Natural killer cell treated with Interleukin-12 subunit alpha and Interleukin-12 subunit beta and Interleukin-15 and Interleukin-18, amount 100 ng/mL, for 72 hours (primary cell): ENCODE measurements at places on chromosomes 3 and 15. TPM values are rescaled to one million over a fixed set of nuclear protein-coding genes. Genes with fewer than 3 reads are reported as not detected.

DNA sequence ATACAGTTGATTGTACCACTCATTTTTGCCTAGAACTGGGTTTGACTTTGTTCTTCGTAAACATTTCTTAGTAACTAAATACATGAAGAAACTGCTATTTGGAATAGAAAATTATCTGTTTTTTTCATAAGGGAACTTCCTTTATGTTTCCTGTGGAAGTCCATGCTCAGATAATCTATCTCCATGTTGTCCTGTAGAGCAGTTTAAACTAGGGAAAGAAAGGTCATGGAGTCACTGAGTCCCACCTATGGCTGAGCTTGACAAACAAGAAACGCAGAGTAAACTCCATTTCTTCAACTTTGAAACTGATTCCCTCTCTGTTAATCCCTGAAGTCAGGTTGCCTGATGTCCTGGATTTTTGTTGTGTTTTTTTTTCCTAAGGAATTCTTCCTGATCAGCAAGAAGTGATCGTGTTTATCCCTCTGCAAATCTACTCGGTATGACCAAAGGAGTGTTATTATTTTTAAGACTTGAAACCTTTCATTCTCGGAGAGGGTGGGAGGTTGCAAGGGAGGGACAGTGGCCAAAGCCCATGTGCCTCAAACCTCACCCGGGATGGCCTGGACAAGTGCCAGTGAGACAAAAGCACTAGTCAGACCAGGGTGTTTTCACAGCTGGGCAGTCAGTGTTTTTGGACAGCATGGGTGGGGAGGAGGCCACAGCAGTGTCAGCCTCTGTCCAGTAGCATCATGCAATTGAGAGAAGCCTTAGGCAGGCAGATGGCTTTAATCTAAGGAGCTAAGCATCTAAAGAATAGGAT, 129.8 kb upstream of the PHLDB2 start:
- peaks cover 10% of the 10 kb centered on the region for H3K4me1 ChIP-seq
- no peak for DNase-seq
- H3K27me3 ChIP-seq: no peaks in the 10 kb centered on the region
- H3K27ac ChIP-seq: no peak overlapping the region
- H3K4me3 ChIP-seq: no peak overlapping the region
- H3K36me3 ChIP-seq: no peaks in the 10 kb centered on the region

CHSY1 gene
- total RNA-seq: 93.3 TPM

MORC1 gene
- total RNA-seq: not detected

PPARG gene
- 5.6 TPM for total RNA-seq

DNA sequence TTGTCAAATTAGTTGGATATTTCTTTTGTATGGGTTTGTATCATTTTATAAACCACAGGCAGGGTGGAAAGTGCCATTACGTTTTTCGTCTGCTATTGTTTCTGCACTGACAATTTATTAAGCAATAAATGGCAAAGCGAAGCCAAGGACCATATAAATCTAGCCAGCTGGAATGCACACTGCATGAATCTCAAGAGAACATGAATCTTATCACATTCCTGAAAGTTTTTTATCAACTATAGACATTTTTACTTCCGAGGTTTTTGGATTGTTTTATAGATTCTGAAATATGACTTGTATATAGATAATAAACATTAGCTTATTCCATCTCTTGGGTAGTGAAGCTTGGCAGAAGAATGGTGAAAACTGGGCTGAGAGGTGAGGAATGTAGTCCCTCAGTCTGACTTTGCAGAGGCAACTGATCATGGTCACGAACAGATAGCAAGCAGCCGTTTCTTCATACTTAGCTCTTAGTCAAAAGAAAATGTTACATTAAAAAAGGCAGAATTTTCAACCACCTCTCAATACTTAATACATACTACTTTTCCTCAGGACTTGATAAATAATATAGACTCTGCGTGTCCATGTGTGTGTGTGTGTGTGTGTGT, 102.7 kb downstream of the OSBPL10 start:
- H3K27ac ChIP-seq: no peak overlapping the region
- no peaks in the 10 kb centered on the region for H3K4me1 ChIP-seq
- peaks cover 8% of the 10 kb centered on the region for H3K27me3 ChIP-seq
- DNase-seq: no peak
- no peak overlapping the region for H3K4me3 ChIP-seq
- no peaks in the 10 kb centered on the region for H3K36me3 ChIP-seq

- peaks cover 9% of the 10 kb centered on the region for H3K27me3 ChIP-seq
- no peaks in the 10 kb centered on the region for H3K36me3 ChIP-seq
- H3K27ac ChIP-seq: no peak overlapping the region
- H3K4me1 ChIP-seq: no peaks in the 10 kb centered on the region
Measured at GRCh38 chr3:138059261-138059660, 49.3 kb downstream of the CLDN18 start.

DNA sequence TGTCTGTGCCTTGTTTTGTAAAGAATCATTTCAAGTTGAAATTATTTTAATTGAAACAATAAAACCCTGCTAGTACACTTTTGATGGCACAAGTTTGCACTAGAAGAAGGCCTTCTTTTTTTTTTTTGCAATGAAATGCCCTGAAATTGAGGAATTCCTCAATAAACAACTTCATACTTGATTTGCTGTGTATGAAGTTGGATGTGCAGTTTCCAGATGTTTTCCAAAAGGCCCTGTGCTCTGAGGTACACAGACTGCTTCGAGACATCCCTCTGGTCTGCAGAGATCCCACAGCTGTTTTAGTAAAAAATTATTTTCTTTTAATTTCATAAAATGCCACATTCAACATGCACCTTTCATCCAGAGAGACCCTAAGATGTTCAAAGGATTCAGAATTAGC, 48.9 kb downstream of the HES1 start:
- no peak for DNase-seq
- peaks cover 6% of the 10 kb centered on the region for H3K27me3 ChIP-seq
- no peaks in the 10 kb centered on the region for H3K36me3 ChIP-seq
- no peaks in the 10 kb centered on the region for H3K4me1 ChIP-seq

GRCh38 chr3:72227486-72228070, 442.6 kb upstream of the PROK2 start:
- no peak for DNase-seq
- H3K4me3 ChIP-seq: no peak overlapping the region
- H3K27me3 ChIP-seq: peaks cover 25% of the 10 kb centered on the region
- peaks cover 30% of the 10 kb centered on the region for H3K36me3 ChIP-seq
- H3K27ac ChIP-seq: no peak overlapping the region

DNA sequence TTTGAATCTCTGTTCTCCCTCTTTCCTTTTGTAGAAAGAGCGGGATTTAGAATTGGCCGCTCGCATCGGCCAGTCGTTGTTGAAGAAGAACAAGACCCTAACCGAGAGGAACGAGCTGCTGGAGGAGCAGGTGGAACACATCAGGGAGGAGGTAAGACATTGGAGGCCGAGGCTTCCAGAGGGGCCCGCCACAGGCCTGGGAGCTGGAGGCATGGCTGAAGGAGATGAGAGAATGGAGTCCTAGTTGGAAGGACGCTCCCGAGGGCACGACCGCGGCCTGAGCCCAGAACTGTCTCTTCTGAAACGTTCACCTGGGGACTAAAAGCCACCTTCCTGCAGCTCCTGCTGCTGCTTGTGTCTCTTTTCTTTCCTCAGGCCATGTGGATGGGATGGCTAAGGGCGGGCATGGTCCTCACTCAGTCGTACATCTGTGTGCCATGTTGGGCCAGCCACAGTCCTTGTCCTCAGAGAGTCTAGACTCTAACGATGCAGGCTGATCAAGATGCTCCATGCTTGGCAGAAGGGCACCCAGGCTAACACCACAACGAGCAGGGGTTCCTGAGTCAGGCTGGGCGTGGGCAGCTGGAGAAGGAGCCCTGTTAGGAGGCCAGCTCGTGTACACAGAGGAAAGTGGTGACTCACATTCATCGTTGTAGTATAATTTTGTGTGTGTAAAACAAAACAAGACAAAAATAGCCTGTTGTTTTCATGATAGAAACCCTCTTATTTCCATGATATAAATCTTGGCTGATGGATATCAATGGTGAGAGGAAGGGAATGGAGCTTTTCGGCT, 81.1 kb downstream of the CCK start:
- H3K4me1 ChIP-seq: no peaks in the 10 kb centered on the region
- no peak overlapping the region for H3K4me3 ChIP-seq
- no peaks in the 10 kb centered on the region for H3K36me3 ChIP-seq
- no peak for DNase-seq

- H3K27ac ChIP-seq: no peak overlapping the region
- H3K27me3 ChIP-seq: no peaks in the 10 kb centered on the region
- no peaks in the 10 kb centered on the region for H3K4me1 ChIP-seq
- H3K36me3 ChIP-seq: peaks cover 11% of the 10 kb centered on the region
Measured at GRCh38 chr3:141930801-141931200, 54.4 kb downstream of the ATP1B3 start.

MST1R gene
- 0.50 TPM for total RNA-seq

DNA sequence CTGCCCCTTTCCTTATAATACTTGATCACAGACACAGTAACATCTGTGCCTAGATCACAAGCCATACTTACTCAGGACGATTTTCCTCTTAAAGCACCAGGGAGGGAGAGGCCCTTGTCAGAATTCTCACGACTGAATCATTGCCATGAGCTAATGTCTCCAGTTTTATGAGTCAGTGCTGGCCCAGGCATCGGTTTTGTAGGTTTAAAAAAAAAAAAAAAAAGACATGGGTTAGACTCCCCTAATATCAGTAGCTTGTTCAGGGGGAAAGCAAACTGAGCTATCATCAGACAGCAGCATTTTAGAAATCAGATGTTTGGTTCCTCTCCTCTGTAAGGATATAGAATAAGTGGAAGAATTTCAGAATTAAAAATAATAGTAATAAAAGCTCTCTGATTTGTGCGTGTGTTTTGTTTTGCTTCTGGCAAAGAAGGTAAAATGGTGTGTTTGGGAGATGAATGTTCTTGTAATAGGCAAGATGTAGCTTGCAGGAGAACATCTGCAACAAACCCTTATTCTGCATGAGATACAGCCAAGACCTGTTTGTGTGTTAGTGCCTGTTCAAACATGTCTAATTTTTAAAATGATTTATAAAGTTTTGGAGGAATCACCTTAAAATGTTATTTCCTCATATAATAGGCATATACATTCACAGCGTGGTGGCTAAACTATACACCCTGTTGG, 193.6 kb downstream of the TP63 start:
- H3K4me1 ChIP-seq: no peaks in the 10 kb centered on the region
- no peak for DNase-seq
- no peaks in the 10 kb centered on the region for H3K36me3 ChIP-seq
- no peak overlapping the region for H3K27ac ChIP-seq
- no peaks in the 10 kb centered on the region for H3K27me3 ChIP-seq

GRCh38 chr3:155412904-155413303, 119.4 kb upstream of the STRIT1 start:
- H3K4me1 ChIP-seq: no peaks in the 10 kb centered on the region
- H3K27me3 ChIP-seq: no peaks in the 10 kb centered on the region
- no peak overlapping the region for H3K27ac ChIP-seq
- no peak overlapping the region for H3K4me3 ChIP-seq
